ENCODE measurements at places on chromosomes 11 and 22.

GRCh38 chr11:36103933-36104530, 160.2 kb downstream of the LDLRAD3 start:
- DNase-seq: no peak

- DNase-seq: peak; percentile 33
These were observed 64.9 kb upstream of the PAX6 start for GRCh38 chr11:31875866-31876560.

DNA sequence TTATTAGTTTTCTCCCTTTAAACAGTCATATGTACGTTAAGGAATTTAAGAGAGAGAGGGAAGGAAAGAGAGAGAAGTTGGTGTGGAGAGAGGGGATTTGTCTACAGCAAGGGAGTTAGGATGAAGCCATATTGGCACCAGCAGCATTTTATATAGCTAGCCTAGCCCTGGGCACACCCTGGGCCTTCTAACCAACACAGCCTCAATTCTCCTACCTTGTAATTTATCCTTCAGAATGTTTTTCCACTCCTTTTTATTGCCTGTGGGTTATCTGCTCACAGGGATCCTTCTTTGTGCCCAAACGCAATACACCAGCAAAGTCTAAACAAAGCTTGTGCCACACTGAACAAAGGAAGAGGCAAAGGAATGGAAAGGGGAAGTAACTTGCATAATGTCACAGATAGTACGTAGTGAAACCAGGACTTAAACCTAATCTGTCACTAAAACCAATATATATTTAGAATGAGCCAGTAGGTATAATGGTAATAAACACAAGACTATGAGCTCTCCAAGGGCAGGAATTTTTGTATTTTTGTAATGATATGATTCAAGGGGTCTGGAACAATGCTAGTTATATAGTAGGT, 613.8 kb upstream of the TENM4 start:
- no peak for DNase-seq

- peak; percentile 35 for DNase-seq
These were observed 87.8 kb downstream of the FBXO7 start for GRCh38 chr22:32562401-32562800.

DNA sequence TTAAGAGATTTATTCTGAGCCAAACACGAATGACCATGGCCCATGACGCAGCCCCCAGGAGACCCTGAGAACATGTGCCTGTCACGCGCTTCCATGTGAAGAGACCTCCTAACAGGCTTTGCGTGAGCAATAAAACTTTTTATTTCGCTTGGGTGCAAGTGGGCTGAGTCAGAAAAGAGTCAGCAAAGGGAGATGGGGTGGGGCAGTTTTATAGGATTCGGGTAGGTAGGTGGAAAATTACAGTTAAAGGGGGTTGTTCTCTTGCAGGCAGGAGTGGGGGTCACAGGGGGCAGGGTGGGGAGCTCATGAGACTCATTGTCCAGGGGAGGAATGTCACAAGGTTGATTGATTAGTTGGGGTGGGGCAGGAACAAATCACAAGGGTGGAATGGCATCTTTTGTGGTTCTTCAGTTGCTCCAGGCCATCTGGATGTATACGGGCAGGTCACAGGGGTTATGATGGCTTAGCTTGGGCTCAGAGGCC, 77.2 kb upstream of the FTH1 start:
- no peak for DNase-seq

- no peak for DNase-seq
These were observed 46.0 kb downstream of the MCM5 start for GRCh38 chr22:35445933-35446332.

GRCh38 chr11:74731301-74732094, at the start of gene CHRDL2:
Gene CHRDL2, minus strand, starts transcription at chr11:74731426. Its CDS starts 538 bp downstream, at chr11:74730888.
- peak; percentile 33 for DNase-seq

DNA sequence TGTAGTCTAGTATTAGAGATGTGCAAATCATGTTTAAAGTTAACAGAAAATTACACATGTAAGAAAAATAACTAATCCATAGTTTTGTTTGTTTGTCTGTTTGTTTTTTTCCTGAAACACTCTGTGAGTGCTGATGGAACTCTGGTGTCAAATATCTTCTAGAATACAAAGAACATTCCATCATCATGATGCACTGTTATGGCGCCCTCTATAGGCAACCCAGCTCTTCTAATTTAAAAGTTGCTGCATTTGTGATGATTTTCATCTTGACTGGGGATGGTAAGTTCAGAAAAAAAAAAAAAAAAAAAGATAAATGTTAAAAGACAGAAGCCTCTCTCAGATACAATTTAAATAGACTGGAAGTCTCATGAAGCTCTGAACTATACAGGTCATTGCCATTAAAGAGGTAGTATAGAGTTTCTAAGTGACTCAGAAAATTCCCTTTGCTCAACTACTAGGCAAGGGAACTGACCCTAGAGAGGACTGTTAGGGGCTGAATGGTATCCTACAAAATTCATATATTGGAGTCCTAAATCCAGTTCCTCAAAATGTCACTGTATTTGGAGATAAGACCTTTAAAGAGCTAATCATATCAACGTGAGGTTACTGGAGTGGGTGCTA, 597.2 kb upstream of the ANO3 start:
- DNase-seq: peak; percentile 41

GRCh38 chr22:17774206-17774925, at the start of gene BID:
Gene BID, minus strand, starts transcription at chr22:17774469. Its CDS starts 24,353 bp downstream, at chr22:17750116.
- no peak for DNase-seq

GRCh38 chr11:32100495-32100894, 9.6 kb downstream of the RCN1 start:
- no peak for DNase-seq

- DNase-seq: peak; percentile 79
These were observed 87.0 kb upstream of the BLID start for GRCh38 chr11:122202951-122203456.

GRCh38 chr22:41914611-41915034, 251 bp downstream of the SHISA8 start:
- no peak for DNase-seq

DNA sequence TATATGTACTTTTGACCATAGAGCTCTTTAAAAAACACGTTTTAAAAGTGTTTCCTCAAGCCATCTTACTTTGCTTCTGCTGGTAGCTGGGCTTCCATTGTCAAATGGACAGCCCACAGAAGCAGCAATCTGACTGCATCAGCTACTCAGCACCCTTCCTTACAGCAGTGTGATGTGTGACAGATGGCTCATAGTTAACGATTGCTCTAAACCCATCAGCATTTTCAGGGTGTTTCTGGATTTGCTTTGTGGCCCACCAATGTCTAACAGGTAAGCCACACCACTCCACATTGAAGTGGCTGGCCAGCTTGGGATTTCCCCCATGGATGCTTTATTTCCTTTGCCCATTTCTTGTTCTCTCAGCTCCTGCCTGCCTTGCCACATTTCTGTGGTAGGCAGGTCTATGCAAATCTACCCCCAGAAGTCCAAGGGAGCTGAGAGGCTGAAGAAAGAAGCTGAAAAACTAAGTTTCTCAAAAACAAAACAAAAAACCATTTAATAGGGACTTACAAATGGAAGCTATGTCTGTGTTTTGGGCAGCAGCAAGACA, 7.3 kb upstream of the FAR1 start:
- DNase-seq: no peak

- DNase-seq: peak; percentile 71
These were observed at the start of gene IFITM1 for GRCh38 chr11:313787-314553. Gene IFITM1, plus strand, starts transcription at chr11:314040. Its CDS starts 131 bp downstream, at chr11:314171.

- DNase-seq: no peak
These were observed 49.3 kb downstream of the TSPAN18 start for GRCh38 chr11:44775985-44776446.

GRCh38 chr22:42769238-42769573, 48.5 kb upstream of the A4GALT start:
- DNase-seq: no peak

DNA sequence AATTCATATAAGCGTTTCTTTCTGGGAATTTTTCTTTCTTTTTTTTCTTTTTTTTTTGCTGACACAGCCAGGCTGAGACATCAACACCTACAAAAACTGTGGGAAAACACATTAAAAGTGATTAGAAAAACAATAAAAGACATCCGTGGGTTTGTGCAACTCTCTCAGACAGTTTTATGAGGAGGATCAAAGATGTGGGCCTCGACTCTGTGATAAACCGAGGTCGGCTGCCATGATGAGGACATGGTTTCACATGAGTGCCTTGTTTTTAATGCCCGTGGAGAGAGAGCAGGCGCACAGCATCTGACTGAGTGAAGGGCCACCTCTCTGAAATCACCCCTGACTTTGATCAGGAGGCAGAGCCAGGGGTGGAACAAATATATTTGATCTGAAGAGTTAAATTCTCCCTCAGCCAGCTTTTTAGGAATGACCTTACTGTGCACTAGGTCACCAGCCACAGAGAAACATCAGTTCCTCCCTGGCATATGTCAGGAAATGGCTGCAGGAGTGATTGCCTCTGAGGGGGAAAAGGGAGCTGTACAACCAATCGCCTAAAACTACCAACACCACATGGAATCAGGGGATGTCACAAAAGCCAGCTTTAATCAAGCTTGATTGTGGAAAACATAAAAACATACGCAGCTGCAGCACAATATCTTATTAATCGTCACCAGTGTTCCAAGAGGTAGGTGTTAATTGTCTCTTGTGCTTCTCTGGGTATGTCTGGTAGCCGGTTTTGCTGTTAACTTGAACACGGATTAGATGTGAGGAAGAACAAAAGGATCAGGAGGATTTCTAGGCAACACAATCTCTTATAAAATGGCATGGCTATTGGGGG, 164.7 kb downstream of the MAML2 start:
- DNase-seq: no peak

DNA sequence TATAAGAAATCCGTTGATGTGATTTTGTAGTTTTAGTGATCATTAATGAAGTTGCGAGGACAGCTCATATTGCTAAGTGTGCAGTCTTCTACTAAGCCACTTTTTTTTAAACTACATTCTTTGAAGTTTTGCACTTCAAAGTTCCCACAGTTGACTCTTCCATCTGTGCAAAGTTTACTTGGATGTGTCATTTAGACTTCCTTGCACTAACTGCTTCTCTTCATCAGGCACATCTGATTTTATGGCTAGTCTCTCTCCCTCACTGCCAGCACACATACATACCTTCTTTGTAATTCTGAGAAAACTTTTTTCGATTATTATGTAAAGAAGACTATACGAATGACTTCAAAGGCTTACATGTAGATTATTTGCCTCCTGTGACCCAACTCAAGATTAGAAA, 250.0 kb downstream of the DYNC2H1 start:
- peak; percentile 51 for DNase-seq

DNA sequence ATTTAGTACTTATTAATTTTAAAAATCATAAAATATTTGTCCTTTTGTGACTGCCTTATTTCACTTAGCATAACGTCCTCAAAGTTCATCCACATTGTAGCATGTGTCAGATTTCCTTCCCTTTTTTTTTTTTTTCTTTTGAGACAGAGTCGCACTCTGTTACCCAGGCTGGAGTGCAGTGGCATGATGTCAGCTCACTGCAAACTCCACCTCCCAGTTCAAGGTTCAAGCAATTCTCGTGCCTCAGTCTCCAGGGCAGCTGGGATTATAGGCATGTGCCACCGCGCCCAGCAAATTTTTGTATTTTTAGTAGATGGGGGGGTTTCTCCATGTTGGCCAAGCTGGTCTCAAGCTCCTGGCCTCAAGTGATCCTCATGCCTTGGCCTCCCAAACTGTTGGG, 10.6 kb downstream of the RAB6A start:
- no peak for DNase-seq

DNA sequence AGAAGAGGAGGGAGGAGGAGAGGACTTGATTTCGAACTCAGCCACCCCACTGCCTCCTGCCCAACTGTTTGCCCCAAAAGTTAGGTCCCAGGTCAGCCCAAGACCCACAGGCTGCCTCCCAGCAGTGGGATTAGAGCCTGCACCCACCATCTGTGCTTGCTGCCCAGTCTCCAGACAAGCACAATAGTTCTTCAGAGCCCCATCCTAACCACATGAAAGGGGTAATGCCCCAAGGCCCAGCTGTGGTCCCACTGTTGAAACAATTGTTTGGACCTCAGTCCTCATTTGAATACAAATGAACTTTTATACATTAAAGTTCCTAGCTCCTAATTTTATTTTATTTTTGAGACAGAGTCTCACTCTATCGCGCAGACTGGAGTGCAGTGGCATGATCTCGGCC, 5.4 kb upstream of the VPS51 start:
- DNase-seq: no peak

GRCh38 chr11:17686231-17686980, 33.0 kb upstream of the MYOD1 start:
- DNase-seq: no peak
